ENCODE measurements at places on chromosomes 1 and 21.
A peak's percentile ranks its signal among the peaks of the same experiment; 100 is the strongest.

DNA sequence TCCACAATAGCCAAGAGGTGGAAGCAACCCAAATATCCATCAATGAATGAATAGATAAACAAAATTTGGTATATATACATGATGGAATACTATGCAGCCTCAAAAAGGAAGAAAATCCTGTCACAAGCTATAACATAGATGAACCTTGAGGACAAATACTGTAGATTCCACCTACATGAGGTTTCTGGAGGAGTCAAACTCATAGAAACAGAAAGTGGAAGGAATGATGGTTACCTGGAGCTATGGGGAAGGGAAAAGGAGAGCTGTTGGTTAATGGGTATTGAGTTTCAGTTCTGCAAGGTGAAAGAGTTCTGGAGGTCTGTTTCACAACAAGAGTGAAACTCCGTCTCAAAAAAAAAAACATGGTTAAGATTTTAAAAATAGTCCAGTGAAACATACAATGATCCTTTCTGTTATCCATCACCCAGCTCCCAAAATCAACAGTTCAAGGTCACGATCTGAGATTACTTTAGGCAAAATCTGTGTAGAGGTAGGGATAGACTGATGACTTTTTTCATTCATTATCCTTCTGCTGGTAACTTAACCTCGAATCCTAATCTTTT is 80.8 kb upstream of the HNRNPU start:
- no peak for DNase-seq

DNA sequence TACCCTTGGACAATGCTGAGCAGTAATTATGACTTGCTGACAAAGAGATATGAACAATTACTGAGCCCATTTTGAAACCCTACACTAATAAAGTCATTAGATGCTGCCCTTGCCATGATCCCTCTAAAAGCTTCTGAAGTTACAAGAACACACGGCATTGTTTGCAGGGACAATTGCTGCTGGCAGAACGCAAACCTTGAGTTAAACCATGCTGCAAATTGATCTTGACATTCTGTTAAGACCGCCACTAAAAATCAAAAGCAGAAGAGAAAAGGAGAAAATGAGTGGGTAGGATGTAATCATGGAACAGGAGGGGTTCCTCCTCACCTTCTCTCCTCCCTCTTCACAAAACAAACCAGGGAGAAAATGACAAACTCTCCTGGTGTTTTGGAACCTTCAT is 136.2 kb upstream of the DMRTA2 start:
- DNase-seq, result no peak

DNA sequence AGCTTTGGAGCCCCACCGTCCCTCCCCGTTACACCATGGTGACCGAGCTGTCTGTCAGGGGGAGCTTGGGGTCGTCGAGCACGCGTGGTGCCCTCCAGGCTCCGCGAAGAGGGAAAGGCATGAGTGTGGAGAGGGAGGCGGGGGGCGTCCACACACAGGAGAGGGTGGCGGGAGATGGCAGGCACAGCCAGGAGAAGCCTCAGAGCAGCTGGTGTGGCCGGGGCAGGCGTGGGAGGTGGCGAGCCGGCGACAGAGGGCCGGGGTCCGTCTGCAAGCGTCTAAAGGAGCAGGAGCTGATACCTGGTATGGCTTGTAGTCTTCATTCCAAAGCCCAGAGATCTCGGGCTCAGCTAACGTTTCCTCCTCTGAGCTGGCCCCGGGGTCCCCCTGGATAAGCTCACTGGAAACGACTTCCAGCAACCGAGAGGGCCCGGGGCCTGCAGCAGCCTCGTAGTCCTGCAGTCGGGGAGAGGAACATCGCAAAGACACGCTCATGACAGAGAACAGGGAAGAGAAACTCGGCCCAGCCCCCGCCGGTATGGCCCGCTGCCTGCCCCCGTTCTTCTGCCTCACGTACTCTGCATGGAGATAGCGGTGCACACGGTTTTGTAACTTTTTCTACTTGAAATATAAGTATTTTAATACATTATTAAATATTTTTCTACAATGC is 37.4 kb downstream of the CFAP74 start:
- DNase-seq, result no peak

- DNase-seq, result no peak
Observed at GRCh38 chr1:156639601-156640101, 2.3 kb upstream of the BCAN start.

GRCh38 chr1:240765732-240766363 is 153.9 kb upstream of the GREM2 start:
- no peak for DNase-seq

- DNase-seq, result no peak
Observed at GRCh38 chr1:207806531-207807325, 54.9 kb downstream of the CD46 start.

GRCh38 chr1:248825136-248825535 is 579 bp downstream of the SH3BP5L start:
- no peak for DNase-seq

DNA sequence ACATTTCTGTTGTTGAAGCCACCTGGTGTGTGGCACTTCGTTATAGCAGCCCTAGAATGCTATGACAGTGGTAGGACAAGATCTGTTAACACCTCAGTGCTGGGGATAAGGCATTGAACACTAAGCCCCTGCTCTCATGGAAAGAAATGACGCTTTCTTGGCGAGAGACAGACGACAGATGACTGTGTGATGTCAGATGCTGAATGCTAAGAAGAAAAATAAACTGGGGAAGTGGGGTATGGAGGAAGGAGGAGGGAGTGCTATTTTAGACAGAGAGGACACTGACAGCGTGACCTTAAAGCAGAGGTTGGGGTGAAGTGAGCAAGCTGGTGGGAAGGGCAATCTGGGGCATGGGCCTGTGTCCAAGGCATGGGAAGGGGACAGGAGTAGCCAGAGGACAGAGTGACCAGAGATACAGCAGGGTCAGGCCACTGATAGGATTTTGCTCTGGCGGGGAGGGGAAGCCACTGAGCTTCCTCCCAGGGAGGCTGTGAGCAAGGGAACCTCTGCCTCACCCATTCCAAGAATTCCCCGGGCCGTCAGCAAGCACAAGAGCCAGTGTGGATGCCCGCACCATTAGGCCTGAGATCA is 15.2 kb downstream of the DOP1B start:
- no peak for DNase-seq

DNA sequence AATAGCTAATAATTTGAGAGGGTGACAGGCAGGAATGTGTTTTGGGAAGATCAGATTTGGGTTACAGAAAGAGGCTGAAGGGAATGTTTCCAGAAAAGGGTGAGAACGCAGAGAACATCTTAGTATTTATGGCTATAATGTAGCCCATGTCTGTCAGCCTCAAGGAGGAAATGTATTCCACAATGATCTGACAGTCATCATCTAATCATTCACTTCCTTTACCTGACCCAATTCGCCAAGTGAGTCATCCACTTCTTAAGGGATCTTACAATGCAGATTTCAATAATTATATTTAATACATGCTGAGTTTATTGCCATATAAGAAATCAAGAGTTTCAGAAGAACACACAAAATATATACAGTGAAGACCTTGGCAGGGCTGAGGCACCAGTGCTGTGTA is 10.8 kb downstream of the TRIM45 start:
- DNase-seq, result no peak

GRCh38 chr1:77605246-77606026 is 77.0 kb downstream of the ZZZ3 start:
- DNase-seq, result peak; percentile 75
